ENCODE measurements at places on chromosomes 16 and 17.

DNA sequence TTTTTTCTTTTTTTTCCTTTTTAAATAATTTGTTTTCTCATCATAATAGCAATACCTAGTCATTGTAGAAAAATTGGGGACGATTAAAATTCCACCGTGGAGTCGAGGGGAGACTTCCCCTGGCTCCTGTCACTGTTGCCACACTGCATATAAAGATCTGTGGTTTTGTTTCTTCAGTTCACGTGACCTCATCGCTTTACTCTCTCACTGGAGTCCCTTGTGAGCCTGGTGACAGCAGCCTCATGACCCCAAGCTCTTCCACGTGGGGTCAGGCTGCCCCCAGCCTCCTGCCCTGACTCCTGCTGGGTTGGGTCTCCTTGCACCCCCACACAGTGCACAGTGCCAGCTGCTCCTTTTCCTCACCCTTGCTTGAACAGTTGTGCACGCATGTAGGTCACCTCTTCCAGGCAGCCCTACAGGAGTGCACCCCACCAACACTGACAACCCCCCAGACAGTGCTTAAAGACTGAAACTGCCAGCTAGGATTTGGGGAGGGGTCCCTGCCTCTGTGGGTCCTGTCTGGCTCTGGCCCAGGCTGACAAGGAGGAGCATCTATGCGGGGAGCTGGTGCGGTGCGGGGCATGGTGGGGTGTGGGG lies 7.3 kb upstream of the METRNL start:
- DNase-seq, result no peak

- DNase-seq, result no peak
Measured at GRCh38 chr17:48841395-48841831, 10.6 kb downstream of the CALCOCO2 start.

- DNase-seq, result no peak
Measured at GRCh38 chr16:17365211-17365541, 105.6 kb downstream of the XYLT1 start.

DNA sequence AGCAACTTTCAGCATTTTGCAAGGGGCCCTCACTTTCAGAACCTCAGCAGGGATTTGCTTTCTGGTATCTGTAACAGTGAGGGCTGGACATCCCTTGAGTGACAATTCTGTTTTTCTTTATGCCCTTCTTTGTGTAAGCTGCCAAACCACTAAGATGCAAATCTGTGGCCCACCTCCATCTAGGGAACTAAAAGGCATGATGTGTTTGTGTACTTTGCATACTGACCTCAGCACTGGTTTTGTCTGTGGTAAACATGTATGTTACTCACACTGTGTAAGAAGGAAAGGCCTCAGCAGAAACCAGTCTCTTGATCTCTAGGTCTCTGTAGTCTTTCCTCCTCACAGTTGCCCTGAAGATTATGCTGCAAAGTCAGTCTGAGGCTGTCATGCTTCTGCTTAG lies 396.6 kb upstream of the DYNLRB2 start:
- no peak for DNase-seq

- DNase-seq, result peak; percentile 74
Measured at GRCh38 chr17:39730095-39730921, at the start of gene MIEN1. Gene MIEN1 (minus strand): TSS chr17:39730532. CDS start chr17:39730495, 37 bp downstream.

DNA sequence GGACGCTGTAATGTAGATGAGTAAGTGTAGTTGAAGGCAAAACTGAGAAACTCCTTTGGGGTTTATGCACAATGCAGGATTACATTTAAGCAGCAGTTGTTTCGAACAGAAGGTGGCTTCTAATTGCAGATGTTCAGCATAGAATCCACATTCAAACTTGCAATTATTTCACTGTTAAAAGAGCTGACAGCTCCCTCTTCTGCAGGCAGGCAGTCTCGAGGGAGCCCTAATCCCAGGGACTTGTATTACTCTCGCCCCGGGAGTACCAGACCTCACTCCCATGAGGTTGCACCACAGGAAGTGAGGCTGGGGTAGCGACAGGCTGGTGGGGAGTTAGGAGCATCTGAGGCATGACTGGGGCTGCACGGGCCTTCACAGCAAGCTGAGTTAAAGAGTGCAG lies 484.3 kb upstream of the EEF2KMT start:
- no peak for DNase-seq
